ENCODE measurements at places on chromosomes 11 and 22.
A peak's percentile ranks its signal among the peaks of the same experiment; 100 is the strongest.

DNA sequence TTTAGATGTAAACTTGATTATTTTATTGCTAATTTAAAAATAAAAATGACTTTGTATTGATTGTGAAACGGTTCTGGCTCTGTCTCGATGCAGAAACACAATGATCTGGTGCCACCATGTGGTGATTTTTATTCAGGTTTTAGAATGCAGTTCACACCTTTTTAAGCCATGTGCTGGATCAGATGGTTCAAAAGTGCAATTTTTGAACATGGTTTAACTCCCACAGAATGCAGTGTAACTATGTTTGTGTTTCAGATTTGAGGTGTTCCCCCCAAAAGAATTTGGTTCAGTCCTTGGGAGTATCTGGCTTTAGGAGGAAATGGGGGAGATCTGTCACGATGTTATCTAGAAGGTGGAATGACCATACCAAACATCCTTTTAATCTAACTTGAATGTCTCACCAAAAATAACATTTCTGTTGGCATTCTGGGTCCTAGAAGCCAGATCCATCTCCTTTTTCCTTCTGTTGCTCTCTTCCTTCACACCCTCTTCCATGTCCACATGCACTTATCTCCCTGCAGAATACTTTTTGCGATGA, 7.9 kb downstream of the MRPL16 start:
- no peak for DNase-seq

GRCh38 chr11:68025047-68025446, 5.4 kb upstream of the NDUFS8 start:
- DNase-seq, result peak; percentile 65

DNA sequence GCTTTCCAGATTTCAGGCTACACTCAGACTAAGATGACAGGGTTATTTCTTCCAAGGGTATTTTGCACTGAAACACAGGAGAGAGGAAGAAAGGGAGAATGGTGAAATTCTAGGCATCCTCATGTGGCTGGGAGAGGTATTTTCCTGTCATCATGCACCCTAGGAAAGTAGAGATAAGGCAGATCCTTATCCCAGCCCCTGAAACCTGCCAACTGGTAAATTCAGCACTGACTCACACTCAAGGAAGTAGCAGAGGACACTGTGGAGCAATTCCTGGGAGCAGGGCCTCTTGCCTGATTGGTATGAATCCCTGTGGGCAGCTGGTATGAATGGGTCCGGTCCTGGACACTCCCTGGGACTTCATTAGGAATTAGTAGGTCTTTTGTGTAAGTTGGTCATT, 37.6 kb upstream of the SLC5A1 start:
- no peak for DNase-seq

GRCh38 chr22:44884968-44885805, 124.6 kb downstream of the PHF21B start:
- peak; percentile 57 for DNase-seq

GRCh38 chr22:42720263-42721044, at the start of gene A4GALT:
TSS of gene A4GALT (minus strand) at chr22:42720870. CDS start at chr22:42693951, 26,919 bp downstream.
- DNase-seq, result peak; percentile 75

GRCh38 chr22:48647606-48648515, 1179.8 kb downstream of the BRD1 start:
- no peak for DNase-seq

- DNase-seq, result no peak
Measured at GRCh38 chr11:92892802-92893684, 76.4 kb upstream of the MTNR1B start.

DNA sequence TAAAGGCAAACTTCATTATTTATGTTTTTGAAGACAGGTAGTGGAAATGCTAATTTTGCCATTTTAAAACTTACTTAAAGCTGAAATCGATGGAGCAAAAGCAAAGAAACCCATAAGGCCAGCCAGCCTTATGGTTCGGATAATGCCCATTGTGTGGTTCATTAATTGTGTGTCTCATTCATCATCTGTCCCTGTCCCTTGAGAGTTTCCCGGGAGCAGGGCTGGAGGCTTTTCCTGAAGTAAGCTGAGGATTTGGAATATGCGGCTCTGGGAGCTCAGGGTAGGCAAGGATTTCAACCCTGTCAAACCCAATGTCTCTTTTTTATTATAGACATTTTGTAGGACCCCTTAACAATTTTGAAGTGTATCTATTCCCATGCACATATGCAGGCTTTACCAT, 790.0 kb upstream of the KIRREL3 start:
- no peak for DNase-seq

DNA sequence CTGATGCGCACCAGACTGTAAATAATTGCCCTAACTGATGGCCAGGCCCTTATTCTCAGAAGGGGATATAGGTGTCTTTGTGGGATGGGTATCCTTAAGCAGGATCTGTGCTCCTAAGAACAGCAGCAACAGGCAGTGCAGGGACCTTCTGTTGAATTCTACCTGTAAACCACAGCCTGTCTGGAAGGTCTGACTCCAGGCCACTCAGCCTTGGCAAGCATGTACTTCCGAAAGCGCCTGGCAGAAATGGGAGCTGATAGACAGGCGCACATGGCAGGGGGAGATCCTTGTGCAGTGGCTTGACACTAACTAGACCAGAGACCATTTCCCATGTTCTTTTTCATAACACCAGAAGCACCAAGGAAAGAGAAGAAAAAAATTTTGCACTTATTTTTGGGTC, 59.0 kb downstream of the C22orf31 start:
- no peak for DNase-seq

DNA sequence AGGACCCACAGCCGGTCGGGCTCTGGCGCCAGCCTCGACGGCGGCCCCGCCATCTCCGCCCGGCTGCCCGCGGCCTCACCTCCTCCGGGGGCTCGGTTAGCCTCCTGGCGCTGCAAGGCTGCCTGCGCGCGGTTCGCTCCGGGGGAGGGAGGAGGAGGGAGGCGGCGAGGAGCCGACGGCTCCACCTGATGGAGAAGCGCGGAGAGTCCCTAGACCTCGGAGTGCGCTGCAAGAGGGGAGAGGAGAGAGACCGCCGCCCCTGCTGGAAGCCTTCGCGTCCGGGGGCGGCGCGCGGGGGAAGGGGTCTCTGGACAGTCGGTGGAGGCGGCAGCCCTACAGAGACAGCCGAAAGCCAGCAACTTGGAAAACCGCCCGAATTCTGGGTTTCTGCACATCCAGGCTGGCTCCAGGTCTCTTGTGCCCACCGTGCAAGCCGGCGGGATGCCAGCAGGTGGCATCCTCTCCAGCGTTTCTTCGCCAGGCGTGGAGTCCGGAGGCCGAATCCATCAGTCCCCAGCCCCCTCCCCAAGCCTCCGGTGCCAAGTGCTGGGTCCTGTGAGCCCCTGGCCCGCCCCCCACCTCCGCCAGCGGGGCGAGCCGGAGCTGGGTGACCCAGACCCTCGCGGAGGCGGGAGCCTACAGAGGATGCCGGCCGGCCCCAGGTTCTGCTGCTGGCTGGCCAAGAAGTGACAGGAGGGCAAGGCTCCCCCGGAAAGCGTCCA, 2.9 kb upstream of the KIRREL3 start:
- DNase-seq, result peak; percentile 94

- peak; percentile 55 for DNase-seq
Measured at GRCh38 chr22:23820748-23821211, 18.0 kb downstream of the DERL3 start.

DNA sequence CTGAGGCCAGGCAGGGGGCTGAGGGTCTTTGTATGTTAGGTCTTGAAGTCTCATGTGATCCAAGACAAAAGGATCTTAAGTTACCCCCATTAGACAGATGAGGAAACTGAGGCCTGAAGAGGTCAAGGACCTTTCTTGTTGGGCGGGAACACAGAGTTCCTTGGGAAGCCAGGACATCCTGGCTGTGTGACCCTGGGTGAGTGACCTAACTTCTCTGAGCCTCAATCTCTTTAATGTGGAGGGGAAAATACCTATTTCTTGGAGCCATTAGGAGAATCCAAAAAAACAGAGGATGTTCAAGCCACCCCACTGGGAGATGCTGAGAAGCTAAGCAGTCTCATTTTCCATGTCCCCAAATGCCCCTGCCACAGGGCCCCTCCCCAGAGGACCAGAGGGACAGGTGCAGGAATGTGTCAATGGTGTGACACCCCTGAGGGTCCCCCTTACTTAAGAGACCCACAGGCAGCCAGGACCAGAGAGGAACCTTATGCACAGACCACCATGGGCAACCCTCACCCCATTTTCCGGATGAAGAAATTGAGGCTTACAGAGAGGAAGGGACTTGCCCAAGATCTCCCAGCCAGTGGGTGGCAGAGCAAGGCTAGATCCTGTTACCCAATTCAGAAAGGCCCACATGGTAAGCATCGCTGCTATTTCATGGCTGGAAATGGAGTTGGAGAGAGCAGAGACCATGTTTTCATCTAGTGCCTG, 8.0 kb downstream of the RAC2 start:
- DNase-seq, result peak; percentile 21

GRCh38 chr22:32177221-32177765, 18.2 kb upstream of the C22orf42 start:
- DNase-seq, result peak; percentile 51

- no peak for DNase-seq
Measured at GRCh38 chr11:3926458-3927095, 71.1 kb downstream of the STIM1 start.

- peak; percentile 83 for DNase-seq
Measured at GRCh38 chr11:83194281-83195142, 1.0 kb downstream of the ANKRD42 start.

DNA sequence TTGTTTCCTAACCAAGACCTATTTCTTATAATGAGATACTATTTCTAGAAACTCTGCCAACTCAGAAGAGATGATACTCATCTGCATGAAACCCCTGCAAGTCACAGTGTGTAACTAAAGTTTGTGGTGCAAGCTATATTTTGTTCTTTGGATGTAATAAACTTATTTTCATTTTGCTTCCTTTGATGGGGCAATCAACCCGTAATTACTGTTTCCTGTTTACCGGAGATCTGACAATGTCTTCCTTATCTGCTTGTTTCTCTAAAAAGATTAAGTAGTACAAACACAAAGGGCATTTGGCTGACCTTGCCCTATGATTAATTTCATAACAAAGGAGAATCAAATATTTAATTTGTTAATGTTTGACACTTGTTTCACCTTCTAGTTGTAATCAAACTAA, 846.6 kb upstream of the ANO3 start:
- no peak for DNase-seq

DNA sequence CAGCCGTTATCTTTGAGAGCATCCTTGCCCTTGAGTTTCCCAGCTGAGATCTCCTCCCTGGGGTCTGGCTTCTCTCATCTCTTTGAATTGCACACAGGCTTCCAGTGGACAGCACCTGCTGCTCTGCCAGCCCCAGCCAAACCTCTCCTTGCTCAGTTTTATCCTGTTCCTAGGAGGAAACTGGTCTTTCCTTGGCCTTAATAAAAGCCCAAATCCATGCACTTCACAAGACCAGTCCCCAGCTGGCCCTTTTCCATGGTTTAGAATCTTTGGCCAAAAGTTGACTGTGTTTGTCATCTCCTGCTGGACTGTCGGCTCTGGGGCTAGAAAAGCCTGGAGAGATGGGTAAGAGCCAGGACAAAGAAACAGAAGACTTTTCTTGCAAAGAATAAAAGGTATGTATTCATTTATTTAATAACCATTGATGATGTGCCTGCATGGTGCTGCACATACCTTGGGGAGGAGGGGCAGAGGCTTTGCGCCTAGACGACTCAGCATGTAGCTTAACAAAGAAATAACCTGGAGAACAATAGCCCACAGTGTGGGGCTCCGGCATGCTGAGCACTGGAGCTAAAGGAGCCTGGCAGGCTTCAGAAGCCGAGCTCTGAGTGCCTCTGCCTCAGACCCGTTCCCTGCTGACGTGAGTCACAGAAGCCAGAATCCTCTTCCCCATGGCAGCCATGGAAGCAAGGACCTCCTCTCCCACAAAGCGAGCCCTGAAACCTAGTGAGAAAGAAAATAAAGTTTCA, 319.3 kb upstream of the B3GAT1 start:
- DNase-seq, result peak; percentile 91

- no peak for DNase-seq
Measured at GRCh38 chr22:17890892-17891291, 116.6 kb upstream of the BID start.

- no peak for DNase-seq
Measured at GRCh38 chr11:126748793-126749192, 251.8 kb downstream of the KIRREL3 start.

GRCh38 chr22:22848364-22848866, 39.2 kb upstream of the IGLL5 start:
- DNase-seq, result peak; percentile 93

DNA sequence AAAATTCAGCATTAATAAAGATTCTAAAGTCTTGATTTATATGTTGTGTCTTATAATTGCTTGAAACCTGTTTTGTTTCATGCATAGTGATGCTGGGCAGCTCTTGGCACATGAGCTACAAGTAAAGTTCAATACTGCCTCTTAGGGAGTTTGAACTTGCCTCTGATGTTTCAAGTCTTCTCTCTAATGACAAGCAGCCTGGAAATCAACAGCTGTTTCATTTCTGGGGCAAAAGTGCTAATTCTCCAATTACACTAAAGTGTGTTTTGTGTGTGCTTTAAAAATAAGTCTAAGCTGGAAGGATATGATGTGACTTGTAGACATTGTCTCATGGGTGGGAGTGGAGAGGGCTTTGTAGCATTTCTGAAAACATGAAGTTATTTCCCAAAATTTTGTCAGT, 23.7 kb upstream of the SESN3 start:
- no peak for DNase-seq

- no peak for DNase-seq
Measured at GRCh38 chr11:115613986-115614632, 109.9 kb upstream of the CADM1 start.

- no peak for DNase-seq
Measured at GRCh38 chr11:35822815-35823495, 120.9 kb upstream of the LDLRAD3 start.

GRCh38 chr11:88208745-88209144, 33.5 kb upstream of the RAB38 start:
- no peak for DNase-seq

DNA sequence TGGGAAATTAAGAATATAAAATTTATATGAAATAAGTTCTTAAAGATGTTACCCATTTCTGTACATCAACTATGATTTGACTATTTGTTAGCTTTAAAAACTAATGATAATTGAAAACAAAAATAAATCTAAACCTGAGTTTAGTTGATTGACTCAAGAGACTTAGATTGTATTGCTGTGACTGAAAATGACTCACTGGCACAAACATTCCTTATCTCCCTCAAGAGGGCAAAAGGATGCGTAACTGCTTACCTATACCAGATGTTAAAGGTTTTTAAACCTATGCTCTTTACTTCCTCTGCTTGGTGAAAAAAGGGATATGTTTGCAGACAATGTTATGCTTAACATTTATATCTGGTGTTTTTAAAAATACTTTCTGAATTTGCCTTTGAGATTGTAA, 30.3 kb downstream of the ATM start:
- no peak for DNase-seq

DNA sequence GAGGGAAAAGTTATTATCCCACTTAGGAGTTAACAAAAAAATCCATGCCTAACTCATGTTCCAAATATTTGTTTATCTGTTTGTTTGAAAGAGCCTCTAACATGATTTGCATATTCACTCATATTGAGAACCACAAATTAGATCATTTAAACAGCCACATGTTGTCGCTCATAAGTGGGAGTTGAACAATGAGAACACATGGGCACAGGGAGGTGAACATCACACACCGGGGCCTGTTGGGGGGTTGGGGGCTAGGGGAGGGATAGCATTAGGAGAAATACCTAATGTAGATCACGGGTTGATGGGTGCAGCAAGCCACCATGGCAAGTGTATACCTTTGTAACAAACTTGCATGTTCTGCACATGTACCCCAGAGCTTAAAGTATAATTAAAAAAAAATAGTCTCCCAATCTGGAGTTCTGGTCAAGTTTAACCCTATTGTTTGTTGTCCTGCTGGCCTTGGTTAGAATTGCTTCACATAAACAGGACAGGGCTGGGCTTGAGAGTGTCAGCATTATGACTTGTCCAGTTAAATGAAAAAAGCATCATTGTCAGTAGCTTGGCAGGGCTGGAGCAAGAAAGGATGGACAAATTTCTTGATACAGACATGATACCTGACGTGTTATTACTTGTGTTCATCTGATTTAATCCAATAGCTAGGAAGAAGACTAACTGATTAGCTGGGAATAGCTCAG, 57.8 kb upstream of the PSMA1 start:
- no peak for DNase-seq

Measured in endodermal cell (in vitro differentiated cells).